ENCODE measurements at places on chromosomes 12 and 14.
A peak's percentile ranks its signal among the peaks of the same experiment; 100 is the strongest.

DNA sequence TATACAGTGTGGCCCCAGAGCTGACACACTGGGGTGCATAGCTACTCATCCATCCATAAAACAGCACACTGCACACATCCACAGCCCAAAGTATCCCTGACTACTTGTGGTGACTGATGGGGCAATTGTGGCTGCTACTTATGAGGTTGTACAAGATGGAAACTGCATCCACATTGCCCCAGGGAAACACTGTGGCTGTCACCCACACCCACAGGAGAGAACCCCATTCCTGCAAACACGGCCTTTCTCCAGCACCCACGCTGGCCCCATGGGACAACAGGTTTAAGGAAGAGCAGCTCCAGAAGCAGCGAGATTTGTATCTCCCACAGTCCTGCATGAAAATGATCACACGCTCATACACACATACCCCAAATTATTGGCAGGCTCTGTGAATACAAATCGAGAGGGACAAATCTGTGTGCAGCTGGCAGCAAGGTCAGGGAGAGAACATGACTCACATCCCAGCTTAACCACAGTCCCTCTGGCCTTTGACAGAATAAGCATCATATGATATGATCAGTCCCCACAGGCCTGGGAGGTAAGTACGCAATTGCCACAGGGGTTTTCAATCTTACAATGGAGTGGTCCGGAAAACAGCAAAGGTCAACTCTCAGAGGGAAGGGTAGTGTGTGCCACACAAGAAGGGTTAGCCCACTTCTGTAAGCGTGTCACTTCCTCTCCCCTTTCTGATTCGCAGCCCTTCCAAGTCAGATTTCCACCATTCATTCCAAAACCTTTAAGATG lies 61.9 kb downstream of the ESR2 start:
- no peak for DNase-seq

GRCh38 chr12:46354802-46355199 lies 17.8 kb downstream of the SLC38A2 start:
- DNase-seq, result no peak

DNA sequence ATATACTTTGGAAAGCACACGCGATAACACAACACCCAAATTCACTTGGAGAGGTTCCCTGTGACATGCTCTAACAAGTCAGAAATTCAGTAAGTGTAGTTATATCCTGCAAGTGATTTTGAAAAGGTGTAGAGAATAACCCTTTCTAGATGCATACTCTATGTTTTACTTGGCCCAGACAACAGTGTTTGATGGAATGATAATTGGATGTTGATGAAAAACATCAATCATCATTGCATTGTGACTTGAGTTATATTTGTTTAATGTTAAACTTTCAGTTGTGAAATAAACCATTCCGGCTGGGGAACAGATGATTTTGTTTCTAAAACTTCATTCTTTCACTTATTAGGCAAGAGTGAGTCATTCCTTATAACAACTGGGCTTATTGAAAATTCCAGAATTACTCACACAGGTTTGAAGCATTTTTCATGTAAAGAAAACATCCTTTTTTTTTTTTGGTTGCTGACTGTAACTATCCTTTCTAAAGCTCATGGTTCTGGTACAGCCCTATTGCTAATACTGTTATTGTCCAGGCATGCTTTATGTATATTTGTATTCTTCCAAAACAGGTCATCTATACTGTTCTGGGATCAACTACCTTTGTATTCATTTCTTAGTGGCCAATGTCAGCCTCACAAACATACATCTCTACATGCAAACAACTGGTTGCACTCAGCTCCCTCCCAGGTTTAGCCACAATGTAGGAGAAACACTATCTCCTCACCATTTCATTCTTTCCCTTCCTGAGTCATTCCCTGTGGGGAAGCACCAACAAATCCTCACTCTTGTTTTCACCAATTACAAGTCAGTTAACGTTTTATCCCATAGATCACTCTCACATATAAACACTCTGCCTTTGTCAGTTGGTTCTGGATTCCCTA lies 121.2 kb upstream of the LRIG3 start:
- no peak for DNase-seq

DNA sequence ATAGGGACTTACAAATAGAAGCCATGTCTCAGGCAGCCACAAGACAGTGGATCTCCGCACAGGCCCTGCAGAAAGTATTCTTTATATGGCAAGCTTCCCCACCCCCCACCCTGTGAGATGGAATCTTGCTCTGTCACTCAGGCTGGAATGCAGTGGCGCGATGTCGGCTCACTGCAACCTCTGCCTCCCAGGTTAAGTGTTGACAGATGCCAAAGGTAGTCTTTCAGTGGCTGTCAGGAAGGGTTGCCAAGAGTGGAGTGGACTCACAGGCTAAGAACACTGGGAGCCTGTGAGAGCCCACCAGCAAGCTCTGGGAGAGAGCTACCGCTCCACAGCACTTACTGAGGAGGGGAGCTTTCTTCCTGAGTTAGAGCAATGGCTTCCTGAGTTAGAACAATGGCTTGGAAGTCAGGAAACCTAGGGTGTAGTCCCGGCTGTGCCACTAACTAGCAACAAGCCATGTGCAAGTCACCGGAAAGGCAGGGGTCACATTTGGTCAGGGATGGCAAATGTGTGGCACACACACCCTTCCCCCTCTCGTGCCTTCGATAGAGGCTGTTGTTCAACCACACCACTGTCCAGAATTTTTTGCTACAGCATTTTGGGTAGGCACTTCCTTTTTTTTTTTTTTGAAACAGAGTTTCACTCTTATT lies 2.6 kb downstream of the RNASE1 start:
- DNase-seq, result no peak

DNA sequence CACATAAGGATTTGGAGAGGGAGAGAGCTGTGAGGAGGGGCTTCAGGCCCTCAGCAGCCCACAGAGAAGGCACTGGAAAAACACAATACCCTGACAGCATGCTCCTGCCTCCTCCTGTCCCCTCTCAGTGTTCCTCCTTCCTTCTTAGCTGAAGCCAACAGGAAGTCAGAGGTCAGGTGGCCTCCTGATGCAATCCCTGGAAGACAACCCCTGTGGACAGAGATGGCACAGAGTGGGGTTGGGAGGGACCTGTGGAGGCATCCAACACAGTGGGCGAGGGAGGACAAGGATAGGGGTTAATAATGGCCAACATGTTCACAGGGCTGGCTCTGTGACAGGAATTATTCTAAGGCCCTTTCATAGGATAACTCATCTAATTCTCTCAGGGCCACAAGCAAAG lies 15.4 kb upstream of the IFI27L2 start:
- no peak for DNase-seq

DNA sequence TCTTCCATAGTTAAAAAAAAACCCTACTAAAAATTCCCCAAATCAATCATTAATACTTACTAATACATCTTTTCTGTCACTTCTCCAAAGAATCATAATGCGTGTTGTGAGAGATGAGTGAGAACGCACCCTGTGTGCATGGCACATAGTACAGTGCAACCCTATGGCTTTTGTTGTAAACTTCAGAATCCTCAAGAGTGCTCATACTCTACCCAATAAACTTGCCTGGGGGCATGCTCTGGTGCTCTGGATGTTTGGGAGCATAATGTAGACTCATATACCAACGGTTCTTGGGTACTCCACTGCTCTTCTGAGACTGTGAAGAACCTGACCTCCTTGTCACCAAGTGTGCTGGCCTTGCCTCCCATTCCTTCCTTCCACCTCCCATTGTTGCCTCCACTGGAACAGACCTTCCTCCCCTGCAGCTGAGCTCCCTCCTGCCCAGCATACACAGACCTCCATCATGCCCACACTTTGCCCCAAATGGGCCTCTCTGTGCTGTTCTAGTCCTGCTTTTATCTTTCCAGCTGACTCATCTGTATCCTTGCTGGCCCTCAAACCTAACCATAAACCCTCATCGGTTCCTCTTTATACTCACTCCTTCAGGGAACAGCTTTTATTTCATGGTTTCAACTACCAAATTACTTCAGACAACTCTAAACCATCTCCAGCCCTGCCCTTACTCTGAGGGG lies 8.9 kb downstream of the DCP1B start:
- no peak for DNase-seq

GRCh38 chr12:45872446-45872845 lies 117.9 kb downstream of the SCAF11 start:
- DNase-seq, result no peak

DNA sequence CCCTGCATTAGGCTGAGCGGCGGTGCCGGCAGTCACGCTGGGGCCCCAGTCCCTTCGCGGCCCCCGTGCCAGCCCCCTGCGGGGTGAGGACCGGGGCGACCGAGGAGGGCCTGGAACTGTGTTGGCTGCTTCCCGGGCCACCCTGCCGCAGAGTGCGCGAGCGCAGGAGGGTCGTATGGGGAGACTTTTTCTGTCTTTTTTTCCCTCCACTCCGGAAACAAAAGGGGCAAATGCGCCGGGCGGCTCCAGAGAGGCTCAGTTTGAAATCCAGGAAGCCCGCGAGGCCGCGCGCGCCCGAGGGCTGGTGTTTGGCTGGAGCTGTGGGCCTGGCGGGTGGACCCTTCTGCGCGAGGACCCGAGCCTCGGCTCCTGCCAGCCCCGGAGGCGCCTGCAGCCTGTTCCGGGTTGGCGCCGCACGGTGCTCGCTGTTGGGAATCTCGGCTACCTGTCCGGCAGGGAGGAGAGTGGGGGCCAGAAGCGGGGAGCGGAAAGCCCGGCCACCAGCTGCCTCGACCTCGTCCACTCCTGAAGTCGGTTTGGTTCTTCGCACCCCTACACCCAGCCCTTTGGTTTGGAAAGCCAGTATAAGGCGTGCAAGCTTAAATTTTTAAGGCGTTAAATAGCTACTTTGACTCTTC lies 638 bp downstream of the PLEKHG3 start:
- DNase-seq, result peak; percentile 39

DNA sequence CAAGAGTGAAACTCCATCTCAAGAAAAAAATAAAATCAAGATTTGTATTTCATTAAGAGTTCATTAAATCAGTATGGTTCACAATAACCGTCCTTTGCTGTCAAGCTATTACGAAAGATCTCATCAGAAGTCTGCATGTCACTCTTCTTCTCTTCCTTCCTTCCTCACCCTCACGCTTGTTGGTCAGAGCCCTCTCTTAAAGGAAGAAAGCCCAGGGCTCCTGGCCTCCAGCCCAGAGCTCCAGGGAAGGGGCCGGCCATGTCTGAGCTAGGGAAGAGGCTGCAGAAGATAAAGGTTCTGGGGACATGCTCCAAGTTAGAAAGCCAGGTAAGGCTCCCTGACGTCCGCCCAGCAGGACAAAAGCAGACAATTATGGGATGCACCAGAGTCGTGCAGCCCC lies 43.1 kb upstream of the DLK1 start:
- no peak for DNase-seq

GRCh38 chr12:95959107-95959506 lies 16.0 kb downstream of the AMDHD1 start:
- DNase-seq, result peak; percentile 30

DNA sequence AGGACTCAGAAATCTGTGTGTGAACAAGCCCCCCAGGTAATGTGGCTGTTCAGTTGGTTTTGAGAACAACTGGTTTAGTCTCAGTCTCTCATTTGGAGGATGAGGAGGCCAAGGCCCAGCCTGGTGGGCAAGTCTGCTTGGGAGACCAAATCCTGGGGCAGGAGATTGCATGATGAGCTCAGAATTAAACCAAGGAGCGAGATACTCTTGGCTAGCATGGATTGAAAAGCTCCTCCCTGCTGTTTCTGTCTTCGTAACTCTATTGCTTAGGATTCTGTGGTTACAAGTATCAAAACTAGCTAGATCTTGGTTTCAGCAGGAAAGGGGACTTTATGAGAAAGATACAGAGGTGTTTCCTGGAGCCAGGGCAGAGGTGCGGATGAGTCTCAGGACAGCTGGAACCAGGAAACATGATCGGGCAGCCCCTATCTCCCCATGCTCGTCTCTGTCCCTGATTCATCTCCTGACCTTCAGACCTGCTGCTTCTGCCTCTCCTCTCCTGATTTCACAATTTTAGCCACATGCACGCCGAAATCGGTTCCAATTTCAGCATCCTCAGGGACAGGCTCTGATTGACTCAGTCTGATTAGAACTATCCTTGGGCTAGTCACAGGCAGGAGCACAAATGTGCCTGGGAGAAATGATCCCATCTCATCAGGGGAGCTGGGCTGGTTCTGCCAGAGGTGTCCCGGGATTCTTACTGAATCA lies 40.2 kb upstream of the RIN3 start:
- DNase-seq, result no peak

DNA sequence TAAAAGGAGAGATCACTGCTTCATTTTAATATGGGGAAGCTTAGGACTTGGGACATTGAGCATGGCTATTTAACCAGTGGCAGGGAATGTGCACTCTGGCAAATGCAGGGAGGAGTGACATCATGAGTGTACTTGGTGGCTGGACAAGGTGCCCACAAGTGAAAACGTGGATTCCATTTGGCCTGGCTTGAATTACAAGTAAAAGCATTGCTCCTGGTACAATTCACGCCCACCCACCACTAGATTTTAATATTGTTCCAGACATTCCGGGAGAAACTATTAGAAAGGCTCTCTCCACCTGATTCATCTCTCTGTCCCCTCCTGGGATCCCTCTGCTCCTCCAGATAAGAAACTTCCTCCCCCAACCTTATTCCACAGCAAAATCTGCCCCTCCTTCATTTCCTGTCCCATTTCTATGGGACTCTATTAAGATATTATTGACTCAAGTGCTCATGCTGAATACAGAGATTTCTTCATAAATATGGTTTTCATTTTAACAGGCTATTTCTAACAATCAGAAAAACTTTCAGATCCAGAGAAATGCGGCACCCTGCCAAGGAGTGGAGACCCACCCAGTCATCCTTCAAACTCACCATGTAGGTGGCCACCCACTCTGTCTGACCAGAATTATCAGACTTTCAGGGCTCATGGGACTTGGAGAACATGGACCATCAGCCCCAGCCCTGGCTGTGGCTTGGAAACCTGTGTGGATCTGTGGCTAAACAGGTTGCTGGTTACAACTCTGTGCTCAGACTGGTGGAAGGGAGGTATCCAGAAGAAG lies 43.2 kb downstream of the SSPN start:
- no peak for DNase-seq

DNA sequence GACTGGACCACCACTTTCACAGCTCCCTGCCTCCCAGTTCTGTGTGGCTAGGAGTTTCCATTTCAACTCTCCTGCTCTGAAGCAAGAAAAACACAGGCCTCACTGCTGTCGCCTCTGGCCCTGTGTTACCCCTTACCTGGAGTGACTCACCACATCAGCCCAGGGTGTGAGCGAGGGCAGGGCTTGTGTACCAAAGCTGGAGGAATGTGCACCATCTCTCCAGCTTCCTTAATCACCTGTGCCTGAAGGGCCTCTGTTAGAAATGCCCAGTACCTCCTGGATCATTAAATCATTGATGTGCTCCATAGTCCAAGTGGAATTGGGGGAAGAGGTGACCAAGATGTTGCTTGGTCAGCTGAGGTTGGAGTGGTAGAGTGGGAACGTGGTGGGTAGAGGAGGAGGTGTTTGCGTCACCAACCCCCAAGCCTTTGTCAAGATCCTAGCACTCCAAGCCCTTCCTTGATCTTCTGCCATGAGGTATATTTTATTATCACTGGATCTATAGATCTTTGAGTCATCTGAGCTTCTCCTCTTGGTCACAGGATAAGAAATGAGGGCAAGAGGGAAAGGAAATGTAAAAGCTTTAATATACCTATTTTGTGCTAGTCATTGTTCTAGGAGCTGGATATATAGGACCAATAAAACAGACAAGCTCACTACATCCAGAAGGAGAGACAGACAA lies 51.3 kb downstream of the SSPN start:
- no peak for DNase-seq

- no peak for DNase-seq
Measured at GRCh38 chr12:70351076-70351475, 15.0 kb upstream of the KCNMB4 start.
